ENCODE measurements at places on chromosomes 3 and 15.

GRCh38 chr15:98978153-98978552 lies 29.4 kb downstream of the PGPEP1L start:
- DNase-seq, result no peak

DNA sequence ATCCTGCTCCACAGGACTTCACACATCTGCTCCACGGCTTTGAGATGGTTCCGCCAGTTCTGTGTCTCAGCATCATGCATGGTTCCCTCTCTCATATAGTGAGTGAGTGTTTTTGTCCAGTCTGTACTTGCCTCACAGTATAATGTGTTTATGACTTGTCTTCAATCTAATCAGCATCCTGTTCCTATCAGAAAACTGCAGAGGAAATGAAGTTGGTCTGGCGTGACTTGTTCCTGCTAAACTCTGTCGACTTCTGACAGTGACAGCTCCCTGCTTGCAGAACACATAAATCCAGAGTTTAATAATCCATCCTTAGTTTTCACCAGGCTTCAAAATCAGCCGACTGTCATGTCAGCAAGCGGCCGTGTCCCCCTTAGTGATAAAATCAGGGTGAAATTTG lies 222.3 kb downstream of the SLCO3A1 start:
- no peak for DNase-seq

DNA sequence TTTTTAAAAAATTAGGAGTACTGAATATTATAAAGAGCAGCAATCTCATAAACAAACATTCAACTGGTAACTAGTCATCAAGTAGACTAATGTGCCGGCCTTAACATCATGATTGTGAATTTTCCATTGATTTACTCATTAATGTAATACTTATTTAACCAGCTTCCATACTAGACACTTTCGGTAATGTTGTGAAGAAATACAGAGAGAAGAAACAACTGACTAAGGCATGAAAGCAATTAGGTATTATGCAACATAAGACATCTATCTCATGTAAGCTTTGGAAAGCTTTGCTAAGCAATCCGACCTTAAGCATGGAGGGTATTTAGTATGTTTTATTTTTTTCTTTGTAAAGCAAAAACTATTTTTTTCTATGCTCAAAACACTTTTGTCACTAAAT lies 108.0 kb downstream of the IL1RAP start:
- DNase-seq, result no peak

DNA sequence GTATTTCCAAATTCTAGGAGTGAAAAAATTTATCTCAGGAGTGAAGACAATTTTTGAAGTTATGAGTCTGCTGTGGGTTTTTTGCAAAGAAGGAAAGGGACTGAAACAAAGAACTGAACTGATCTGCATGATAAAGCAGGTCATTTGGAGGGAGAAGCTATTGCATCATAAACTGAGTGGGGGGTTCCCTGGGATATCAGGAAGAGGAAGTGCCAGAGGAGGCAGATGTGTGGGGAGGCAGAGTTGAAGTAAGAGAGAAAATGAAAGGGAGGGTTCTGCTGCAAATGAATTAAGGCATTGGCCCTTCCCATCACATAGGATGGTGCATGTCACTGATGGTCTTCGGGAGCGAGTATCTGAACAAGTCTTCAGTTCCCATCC lies 379.2 kb downstream of the VPS13C start:
- DNase-seq, result no peak

- no peak for DNase-seq
Measured at GRCh38 chr15:71781179-71781964, 29.0 kb upstream of the NR2E3 start.

GRCh38 chr3:78858174-78858573 lies 909.6 kb downstream of the ROBO1 start:
- no peak for DNase-seq

- DNase-seq, result no peak
Measured at GRCh38 chr15:45234562-45235235, 17.3 kb upstream of the SLC28A2 start.

- DNase-seq, result no peak
Measured at GRCh38 chr3:115423170-115423569, 200.1 kb upstream of the GAP43 start.

GRCh38 chr3:129605922-129606635 lies 397 bp downstream of the PLXND1 start:
- DNase-seq, result no peak

DNA sequence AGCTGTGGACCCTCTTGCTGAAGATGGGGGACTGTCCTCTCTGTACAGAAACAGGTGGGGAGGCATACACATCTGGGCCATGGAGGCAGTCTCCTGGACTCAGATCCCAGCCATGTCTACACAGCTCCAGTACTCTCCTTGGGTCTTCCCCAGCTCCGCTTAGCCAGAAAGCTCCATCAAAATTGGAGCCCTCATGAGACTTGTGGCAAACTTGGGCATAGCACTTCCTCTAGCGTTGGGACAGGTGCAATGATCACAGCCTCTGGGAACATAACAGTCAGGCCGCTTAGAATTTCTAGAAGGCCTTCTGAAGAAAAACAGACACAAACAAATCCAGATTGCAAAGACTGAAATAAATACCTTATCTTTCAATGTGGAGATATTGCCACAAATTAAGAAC lies 634.3 kb upstream of the GOLIM4 start:
- DNase-seq, result no peak

- no peak for DNase-seq
Measured at GRCh38 chr3:62318365-62318751, 55.0 kb downstream of the FEZF2 start.

DNA sequence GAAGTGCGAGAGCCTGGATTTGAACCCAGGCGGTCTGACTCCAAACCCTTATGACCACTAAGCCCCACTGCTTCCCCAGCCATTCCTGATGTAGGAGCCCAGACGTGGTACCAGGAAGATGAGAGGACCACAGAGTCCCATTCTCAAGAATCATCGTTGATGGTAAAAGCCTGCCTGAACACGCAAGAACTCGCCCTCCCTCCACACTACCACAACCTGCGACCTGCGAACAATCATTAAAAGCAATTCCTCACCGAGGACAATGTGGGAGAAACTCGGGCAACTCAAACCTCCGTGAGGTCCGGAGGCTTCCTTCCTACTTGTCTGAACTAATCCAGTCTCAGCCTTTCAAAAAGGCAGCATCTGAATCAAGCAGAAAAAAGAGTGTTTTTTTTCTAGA lies 10.3 kb downstream of the MAGI1 start:
- no peak for DNase-seq

DNA sequence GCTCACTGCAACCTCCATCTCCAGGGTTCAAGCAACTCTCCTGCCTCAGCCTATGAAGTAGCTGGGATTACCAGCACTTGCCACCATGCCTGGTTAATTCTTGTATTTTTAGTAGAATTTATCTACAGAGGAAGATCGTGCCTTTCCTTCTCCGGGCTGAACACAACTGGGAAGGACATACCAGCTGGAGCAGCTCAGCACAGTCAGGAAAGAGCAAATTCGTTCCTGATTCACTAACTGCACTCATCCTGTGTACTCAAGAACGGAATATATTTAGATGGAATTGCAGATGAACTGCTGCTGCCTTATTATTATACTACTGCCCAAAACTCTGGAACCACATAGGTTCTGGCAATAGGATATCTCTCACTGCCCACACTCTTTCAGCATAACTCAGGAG lies 27.1 kb upstream of the P4HTM start:
- DNase-seq, result no peak

DNA sequence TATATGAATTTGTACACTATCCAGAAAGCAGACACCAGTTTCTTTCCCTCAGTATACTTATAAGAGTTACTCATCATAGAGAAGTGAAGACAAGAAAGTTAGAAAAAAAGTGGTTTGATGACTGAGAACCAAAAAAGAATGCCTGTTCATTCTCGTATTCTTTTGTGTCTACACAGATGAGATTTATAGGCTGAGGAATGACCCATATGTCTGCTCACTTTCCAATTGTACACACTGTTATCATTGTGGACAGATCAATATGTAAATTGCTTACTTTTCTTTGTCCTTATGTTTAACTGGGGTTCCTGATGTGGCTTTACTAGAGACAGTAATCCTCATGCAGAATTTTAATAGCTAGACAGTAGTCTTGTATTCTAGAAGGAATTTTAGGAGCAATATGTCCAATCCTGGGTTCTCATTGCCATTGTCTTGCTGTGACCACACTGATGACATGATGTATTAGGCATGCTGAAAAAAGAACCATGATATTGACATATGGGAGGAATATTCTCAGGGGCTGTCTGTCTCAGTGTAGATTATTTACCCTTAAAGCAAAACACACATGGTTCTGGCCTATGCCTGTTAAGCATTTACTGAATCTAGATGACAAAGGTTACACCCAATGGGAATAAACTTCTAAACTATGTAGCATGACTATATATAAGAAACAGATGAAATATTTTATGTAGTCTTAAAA lies 669.7 kb downstream of the ROBO1 start:
- DNase-seq, result no peak

GRCh38 chr3:14346642-14347041 lies 55.8 kb upstream of the SLC6A6 start:
- DNase-seq, result no peak

GRCh38 chr15:75545064-75545463 lies 34.1 kb downstream of the PTPN9 start:
- no peak for DNase-seq

Data from stimulated activated CD8-positive, alpha-beta memory T cell treated with anti-CD3 and anti-CD28 coated beads, Interleukin-12 subunit alpha, Interleukin-12 subunit beta, amount 100 ng/mL, for 1 hour (primary cell).